ENCODE measurements at places on chromosomes 11 and 22. TPM values are rescaled to one million over a fixed set of nuclear protein-coding genes. Genes with fewer than 3 reads are reported as not detected.

The MLC1 gene
- not detected for total RNA-seq

The PKP3 gene
- 28.5 TPM for total RNA-seq

The WBP2NL gene
- total RNA-seq, result not detected

The CLDN5 gene
- total RNA-seq, result 1.6 TPM

The CLMP gene
- 20.8 TPM for total RNA-seq

Data from H1 (cell line).